ENCODE measurements at places on chromosomes 5 and 9.

- DNase-seq = no peak
Observed at GRCh38 chr9:104361207-104361606, 142.9 kb upstream of the OR13F1 start.

GRCh38 chr9:125990186-125990792, 243.1 kb downstream of the PBX3 start:
- DNase-seq = no peak

DNA sequence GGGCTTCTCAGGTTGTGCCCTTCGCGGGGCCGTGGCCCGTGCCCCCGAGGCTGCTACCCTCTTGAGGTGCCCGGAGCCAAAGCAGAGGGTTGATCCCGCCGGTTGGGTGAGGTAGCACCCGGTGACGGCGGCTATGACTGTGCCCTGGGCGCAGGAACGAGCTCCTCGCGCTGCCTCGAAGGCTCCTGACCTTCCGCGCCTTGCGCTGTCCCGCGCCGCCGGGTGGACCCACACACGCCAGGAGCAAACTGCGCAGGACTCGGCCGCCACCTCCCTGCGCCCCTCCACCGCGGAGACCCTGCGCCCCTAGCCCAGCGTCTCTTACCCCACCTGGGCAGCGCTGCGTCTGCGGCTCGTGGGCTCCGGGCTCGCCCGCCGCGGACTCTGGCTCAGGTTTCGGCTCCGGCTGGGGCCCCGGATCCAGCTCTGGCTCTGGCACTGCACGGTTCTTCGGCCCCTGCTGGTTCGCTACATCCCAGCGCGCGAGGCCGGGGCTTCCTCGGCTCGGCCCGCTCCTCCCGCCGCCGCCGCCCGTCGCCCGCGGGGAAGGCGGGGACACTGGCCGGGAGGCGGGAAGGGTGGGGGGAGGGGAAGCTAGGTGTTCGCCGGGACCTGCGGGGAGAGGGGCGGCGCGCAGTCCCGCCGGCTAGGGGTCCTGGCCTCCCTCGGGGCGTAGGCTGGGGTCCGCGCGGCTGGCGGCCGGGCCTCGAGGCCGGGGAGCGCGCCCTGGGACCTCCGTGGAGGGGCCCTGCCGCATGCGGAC, 5.4 kb upstream of the PITX1 start:
- no peak for DNase-seq

- DNase-seq = no peak
Observed at GRCh38 chr5:146032911-146033310, 72.5 kb downstream of the PLAC8L1 start.

- peak; percentile 33 for DNase-seq
Observed at GRCh38 chr9:89603767-89604665, 796 bp upstream of the GADD45G start.

- no peak for DNase-seq
Observed at GRCh38 chr5:58904737-58905136, 321.9 kb downstream of the RAB3C start.

GRCh38 chr5:102858221-102858620, 103.1 kb downstream of the PAM start:
- DNase-seq = no peak

DNA sequence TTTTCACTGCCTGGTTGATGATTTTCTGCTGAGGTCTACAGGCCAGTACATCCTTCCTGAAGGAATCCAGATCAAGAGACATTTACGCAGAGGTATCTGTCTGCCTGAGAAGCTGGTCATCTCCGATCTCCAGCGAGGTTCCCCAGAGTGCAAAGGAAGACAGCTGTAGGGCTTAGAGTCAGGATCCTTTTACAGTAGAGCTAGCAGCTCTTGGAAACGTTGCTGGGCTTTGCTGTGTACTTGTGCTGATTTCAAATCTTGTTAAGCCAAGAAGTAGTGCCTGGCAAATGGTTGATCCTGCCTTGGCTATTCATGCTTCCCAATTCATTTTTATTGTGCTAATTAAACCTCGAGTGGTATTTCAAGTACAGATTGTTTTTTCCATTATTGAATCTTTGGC, 48.9 kb downstream of the NTRK2 start:
- no peak for DNase-seq

GRCh38 chr9:23088932-23089364, 642.3 kb downstream of the DMRTA1 start:
- no peak for DNase-seq

GRCh38 chr9:98556511-98556910, 152.2 kb downstream of the GABBR2 start:
- no peak for DNase-seq

DNA sequence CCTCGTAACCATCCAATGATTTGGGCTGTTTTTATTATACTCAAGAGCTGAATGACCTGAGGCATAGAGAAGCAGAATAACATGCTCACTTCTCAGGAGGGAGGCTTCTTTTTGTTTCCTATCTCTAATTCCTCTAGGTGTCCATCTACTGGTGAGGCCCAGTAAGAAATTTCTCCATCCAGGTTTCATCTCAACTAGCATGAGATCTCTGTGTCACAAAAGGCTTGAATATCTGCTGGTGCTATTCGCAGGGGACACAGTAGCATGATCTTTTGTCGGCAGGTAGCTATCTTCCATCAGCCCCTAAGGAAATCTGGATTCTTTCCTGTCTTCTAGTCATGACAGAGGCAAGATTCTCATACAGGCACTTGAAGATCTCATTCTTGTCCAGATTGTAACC, 8.9 kb downstream of the IFNE start:
- no peak for DNase-seq

DNA sequence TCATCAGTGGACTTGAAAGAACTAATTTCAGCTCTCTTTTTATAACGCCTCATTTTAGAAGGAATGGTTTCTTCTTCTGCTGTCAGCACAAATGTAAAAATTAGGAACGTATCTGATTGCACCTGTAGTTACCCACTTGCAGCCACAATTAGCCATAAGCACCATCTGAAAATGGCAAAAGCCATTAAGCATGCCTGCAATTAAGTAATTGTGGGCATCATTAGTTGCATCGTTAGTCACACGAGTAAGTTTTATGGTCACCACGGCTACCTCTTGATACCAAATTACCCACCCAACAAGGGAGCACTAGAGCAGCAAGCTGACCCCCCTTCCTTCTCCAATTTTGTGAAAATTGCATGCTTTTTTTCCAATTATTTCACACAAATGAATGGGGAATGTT, 25.8 kb upstream of the SLC44A1 start:
- no peak for DNase-seq

DNA sequence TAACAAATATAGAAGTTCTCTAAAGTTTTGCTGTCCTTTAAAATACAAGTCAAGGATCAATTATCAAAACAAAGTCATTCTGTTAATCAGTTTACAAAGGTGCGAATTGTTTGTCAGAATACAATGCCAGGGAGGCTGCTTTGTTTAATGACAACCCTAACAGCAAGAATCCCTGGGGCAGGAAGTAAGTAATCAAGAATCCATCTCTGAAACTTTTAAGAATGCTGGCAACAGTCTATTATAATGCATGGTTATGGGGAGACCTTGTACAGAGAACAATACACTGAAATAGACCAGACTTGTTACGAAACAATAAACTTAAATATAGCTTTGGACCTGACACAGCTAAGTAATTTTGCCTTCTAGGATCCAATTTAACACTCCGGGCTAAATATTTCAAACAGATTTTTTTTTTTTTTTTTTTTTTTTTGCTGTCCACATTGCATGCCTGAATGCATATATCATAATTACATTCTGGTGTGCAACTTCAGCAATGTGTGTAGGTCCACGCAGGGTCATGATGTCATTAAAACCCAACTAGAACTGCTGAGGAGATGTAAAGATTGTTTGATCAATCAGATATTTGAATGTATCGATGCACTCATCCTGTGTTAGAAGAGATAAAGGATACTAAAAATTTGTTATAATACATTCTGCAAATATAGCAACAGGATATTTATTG, 421.3 kb downstream of the CETN3 start:
- DNase-seq = no peak

DNA sequence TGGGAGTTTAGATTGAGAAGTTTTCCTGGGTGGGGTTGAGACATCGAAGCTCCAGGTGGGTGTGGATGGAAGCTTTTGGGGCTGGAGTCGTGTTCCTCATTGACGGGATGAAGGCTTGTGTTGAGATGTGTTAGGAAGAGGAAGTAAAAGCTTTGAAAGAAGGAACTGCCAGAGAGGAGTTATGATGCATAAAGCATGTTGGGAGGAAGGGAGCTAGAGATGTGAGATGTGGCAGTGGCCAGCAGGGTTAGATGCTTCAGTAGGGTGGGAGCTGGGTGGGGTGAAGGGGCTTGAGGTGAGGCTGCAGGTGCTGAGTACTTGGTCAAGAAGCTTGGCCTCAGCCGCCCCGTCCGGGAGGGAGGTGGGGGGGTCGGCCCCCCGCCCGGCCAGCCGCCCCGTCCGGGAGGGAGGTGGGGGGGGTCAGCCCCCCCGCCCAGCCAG, 56.7 kb downstream of the HSPA4 start:
- no peak for DNase-seq

DNA sequence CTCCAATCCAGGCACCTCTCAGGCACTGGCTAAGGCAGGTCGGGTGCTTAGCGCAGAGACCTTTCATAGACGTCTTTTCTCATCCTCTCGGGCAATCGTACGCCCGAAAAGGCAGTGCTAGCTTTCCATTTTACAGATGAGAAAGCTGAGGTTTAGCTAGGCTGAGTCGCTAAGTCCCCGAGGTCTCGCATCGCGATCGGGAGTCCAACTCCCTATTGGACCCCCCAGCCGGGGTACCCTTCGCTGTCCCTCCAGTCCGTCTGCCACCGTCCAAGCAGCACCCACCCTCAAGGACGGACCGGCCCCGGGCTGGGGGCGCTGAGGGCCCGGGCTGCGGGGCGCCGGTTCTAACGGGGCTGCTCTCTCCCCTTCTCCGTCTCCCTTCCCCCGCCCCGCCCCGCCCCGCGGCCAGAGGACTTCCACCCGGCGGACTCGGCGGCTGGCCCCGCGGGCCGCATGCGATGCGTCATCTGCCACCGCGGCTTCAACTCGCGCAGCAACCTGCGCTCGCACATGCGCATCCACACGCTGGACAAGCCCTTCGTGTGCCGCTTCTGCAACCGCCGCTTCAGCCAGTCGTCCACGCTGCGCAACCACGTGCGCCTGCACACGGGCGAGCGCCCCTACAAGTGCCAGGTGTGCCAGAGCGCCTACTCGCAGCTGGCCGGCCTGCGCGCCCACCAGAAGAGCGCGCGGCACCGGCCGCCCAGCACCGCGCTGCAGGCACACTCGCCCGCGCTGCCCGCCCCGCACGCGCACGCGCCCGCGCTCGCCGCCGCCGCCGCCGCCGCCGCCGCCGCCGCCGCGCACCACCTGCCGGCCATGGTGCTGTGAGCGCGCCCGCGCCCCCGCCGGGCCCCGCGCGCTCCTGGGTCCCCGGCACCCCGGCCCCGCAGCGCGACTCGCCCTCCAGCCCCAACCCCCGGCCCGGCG, 12.5 kb upstream of the EXOSC2 start:
- DNase-seq = peak; percentile 69

GRCh38 chr5:32578363-32578762, 7.0 kb upstream of the SUB1 start:
- DNase-seq = no peak

DNA sequence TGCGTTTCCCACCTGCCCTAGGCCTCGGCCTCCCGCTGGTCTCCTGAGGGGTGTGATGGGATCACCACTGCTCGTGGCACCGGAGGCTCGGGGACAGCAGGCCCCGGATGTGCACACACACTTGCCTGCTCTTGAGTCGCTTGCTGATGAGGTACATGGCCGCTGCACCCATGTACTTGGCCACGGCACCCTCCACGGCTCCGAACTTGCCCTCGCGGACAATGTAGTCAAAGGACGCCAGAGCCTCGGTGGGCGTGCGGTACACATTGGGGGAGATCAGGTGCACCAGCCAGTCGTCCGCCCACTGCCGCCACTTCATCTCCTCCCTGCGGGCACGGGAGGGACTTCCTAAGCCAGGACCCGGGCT, 4.7 kb downstream of the PTGES2 start:
- DNase-seq = no peak

GRCh38 chr5:82274343-82275211, 3.6 kb downstream of the RPS23 start:
- no peak for DNase-seq

GRCh38 chr5:160390787-160391696, 8.8 kb downstream of the FAM200C start:
- no peak for DNase-seq

DNA sequence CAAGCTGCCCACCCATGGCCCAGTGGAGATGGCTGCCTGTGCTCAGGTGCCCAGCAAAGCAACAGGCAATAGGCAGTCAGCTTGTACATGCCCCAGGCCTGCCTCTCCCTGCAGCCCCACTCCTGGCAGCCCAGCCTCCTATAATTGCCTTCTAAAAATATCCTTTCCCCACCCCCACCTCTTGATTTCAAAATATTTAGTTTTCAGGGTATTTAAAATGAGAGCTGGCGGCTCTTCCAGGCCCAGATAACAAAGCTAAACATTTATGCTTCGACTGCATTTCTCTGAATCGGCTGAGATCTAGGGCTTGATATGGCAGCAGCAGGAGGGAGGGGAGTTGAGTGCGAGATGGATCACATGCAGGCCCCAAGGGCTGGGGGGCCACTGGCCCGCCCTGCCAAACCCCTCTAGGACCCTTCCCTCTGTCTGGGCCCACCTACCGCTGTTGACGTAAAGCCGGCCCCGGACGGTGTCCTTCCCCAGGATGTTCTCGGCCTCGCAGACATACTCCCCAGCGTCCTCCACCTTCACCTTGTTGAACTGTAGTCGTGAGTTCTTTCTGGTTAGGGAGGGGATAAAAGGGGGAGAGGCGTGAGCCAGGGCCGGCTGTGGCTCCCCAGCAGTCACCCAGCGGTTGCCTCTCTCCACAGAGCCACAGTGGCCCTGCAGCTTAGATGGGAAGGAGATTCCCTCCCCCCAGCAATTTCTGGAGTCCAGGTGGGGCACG, 85.0 kb downstream of the PSD2 start:
- no peak for DNase-seq

DNA sequence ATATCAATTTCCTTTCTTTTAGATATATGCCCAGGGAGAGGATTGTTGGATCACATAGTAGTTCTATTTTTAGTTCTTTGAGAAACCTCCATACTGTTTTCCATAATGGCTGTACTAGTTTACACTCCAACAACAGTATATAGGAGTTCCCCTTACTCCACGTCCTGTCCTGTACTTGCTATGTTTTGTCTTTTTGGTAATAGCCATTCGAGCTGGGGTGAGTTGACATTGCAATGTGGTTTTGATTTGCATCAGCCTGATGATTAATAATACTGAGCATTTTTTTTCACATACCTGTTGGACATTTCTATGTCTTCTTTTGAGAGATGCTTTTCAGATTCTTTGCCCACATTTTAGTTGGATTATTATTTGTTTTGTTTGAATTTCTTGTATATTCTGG, 445.9 kb downstream of the NTRK2 start:
- DNase-seq = no peak

Measured in CD4-positive, alpha-beta T cell treated with Interferon gamma for 1 hour (primary cell).